NCI-H345 (cell line): ENCODE measurements at places on chromosomes 6 and 20.

DNA sequence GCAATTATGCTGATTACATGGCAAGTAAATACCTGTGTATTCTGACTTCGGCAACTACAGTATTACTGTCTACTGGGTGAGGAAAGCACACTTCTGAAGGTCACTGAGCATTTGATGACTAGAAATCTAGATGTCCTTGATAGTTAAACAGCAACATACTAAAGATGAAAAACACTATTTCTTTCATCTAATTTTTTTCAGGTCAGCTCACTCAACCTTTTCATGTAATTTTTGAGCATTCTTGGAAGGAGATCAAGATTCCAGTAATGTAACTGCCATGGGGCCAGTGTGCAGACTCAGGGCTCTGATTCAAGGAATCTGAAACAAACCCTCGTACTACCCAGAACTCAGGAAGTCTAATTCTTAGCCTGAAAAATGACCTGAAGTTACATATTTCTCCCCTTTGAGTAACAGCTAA is 222.6 kb upstream of the TAB2 start:
- no peak for DNase-seq

GRCh38 chr6:43130429-43130828 is 40.6 kb upstream of the SRF start:
- no peak for DNase-seq

DNA sequence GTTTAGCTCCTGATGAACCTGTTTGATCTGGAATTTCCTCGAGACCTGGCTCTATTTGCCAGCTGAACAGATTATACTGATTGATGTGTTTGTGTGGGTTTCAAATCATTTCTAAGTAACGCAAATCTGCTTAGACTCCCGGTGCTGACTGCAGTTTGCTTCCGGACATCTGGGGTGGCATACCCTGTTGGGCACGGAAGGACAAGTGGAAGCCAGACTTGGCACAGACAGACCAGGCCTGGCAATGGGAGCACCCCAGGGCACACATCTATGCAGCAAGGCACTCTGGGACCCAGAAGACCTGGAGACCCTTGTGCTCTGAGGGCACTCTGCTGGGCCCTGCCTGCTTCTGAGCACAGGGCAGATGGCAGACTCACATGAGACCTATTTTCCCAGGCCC is 433.7 kb upstream of the CHD6 start:
- DNase-seq, result no peak

GRCh38 chr20:37526238-37526838 is 1.3 kb downstream of the BLCAP start:
- DNase-seq, result peak; percentile 32

GRCh38 chr20:50799176-50799889 is 4.5 kb downstream of the BCAS4 start:
- no peak for DNase-seq

GRCh38 chr6:169112483-169113320 is 140.9 kb downstream of the THBS2 start:
- DNase-seq, result no peak

- peak; percentile 67 for DNase-seq
Measured at GRCh38 chr6:35736253-35736894, 458 bp upstream of the ARMC12 start.

DNA sequence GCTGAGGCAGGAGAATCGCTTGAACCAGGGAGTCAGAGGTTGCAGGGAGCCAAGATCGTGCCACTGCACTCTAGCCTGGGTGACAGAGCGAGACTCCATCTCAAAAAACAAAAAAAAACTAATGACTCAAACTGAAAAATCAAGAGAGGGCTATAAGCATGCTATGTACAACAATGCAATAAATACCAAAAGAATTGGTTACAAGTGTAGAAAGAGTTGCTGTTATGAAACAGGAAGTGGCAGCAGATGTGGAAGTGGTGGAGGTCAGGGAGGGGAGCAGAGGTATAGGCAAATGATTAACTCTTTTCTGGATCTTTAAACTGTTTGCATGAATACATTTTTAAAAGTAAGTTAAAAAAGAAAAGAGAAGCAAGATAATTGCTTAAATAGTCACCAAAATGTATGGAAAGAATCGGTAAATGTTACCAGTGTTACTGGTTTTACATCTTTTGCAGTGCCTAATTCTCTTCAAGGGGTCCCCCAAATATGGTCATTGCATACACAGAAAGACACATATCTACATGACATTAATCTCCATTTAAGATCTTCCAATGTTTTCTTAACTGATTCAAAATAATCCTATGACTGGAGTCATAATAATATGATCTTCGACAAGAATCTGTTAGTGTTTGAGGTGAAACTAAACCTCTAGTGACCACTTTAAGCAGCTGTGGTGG is 15.0 kb downstream of the CALHM6 start:
- DNase-seq, result no peak

GRCh38 chr6:68240726-68241125 is 394.4 kb upstream of the ADGRB3 start:
- DNase-seq, result no peak

- DNase-seq, result peak; percentile 16
Measured at GRCh38 chr6:9126878-9127560, 691.7 kb upstream of the SLC35B3 start.

DNA sequence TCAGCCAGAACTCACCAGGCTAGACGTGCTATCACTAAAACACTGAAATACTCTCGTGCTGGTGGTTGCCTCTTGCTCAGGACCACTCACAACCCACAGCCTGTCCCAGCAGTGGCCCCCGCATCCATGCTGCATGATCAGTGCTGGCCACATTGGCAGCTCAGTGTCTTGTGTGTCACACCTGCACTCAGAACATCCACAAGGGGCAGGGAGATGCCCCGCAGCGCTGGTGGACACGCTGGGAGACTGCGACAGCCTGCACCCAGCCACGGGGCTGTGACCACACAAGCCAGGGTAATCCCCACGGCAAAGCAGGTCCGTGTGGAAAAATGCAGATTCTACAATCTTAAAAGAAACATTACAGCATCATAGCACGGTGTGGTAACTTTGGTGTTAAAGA is 23.9 kb upstream of the APMAP start:
- DNase-seq, result no peak

GRCh38 chr6:150891888-150892485 is 26.5 kb downstream of the MTHFD1L start:
- DNase-seq, result peak; percentile 84

DNA sequence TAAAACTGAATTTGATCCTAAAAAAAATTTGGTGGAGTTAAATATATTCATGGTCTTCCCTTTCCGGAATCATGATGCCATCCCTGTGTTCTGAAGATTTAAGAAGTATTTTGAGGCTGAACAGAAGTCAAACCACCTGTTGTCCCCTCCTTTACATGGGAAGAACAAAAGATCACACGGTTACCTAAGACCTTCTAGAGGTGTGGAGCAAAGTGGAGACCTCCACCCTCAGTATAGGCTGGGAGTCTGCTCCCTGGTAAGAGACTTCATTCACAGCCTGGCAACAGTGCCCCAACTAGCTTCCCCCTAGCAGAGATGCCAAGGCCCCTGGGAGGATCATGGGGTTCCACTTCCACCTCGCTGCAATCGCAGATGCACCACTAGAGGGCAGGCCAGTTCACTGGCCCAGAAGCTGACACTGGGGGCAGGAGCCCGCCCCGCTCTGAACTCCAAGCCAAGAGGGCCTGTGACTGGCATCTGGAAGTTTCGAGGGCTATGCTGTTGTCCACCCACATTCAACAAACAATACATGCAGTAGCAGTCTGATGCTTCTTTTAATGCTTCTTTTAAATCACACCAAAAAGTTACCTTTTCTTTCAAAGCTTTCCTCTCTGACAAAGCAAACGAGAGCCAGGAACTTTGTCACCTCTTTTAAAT is 19.5 kb upstream of the UBE2J1 start:
- DNase-seq, result peak; percentile 73

- peak; percentile 97 for DNase-seq
Measured at GRCh38 chr6:20542927-20543602, 8.8 kb downstream of the CDKAL1 start.

DNA sequence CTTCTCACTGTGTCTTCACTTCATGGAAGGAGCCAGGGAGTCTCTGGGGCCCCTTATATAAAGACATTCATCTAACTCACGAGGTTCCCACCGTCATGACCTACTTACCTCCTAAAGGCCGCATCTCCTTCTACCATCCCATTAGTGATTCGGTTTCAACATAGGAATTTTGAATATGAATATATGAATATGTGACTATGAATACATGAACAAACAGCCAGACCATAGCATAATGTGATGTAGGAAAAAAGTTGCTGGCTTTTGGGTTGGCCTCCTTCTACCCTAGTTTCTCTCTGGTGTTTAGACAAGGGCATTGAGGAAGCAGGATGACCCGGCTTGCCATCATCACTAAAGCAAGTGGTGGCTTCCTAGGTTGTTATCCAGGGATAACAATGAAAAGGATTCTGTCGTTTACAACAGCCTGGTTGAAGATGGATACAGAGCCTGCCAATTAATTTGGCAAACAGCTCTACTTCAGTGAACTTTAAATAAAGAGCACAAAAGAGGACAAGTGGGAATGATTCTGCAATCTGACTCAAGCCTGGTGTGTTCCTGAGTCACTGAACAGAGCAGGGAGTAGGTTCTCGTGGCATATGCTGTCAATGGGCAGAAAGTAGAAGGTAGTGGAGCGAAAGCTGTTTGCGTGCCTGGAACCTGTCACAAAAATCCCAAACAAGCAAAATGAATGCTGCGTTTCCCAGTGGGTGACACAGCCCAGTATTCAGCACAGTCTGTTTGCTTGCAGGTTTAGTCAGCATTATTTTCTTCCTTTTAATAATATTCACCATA is 44.0 kb upstream of the DOK5 start:
- DNase-seq, result peak; percentile 36

DNA sequence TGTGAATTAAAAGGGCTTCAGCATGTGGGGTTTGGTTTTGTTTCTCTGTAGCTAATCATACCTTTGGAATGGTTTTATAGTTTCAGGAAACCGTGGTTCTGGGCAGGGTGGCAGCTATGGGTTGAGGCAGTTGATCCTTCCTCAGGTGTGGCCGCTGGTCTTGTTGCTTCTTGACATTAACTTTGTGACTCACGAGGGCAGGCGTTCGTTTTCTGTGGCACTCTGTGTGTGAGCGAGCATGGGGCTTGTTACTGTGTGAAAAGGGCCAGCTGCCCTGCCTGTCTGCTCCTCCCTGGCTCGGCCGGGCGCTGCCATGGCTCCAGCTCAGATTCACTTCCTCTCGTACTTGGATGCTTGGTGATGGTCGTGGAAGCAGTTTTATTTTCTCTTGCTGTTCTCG is 16.2 kb downstream of the DNAJC5 start:
- DNase-seq, result no peak

DNA sequence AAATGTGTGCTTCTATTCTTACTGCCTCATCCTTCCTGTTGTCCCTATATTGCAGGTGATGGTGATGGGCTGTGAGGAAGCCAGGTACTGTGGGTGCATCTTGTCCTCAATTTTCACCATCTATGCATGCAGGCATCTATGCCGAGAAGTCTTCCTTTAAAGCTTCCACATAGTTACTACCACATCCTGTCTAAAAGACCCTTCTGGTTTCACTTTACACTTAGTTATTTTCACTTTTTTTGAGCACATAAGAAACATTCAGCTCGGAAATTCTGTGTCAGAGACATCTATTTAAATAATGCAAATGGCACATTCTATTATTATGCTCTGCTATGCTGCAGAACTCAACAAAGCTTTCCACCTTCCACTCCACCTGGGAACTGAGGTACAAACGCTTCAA is 28.2 kb upstream of the FABP7 start:
- no peak for DNase-seq

DNA sequence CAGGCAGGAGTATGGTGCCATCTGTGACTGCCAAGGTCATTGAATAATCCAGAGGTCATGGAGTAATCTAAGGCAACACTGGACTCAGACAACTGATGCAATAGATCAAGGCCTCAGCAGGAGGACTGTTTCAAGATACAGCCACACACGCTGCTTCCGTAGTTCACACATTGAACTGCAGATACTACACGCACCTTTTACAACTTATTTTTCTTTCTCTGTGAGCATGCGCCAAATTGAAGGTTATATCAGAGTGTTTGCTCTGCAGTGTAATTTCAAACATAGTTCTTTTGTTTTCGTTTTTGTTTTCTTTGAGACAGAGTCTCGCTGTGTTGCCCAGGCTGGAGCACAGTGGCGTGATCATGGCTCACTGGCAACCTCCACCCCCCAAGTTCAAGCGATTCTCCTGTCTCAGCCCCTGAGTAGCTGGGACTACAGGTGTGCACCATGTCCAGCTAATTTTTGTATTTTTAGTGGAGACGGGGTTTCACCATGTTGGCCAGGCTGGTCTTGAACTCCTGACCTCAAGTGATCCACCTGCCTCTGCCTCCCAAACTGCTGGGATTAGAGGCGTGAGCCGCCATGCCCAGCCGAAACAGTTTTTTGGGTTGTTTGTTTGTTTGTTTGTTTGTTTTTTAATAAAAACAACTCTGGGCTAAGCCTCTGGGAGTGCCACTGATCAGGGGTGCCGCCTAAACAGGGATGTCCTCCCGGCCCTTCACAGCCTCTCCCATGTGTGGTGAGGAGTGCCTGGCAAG is 96.6 kb upstream of the NAA20 start:
- DNase-seq, result no peak

- no peak for DNase-seq
Measured at GRCh38 chr6:75025371-75025770, 180.5 kb downstream of the COL12A1 start.
